Left forelimb (tissue), 1 donor: ENCODE measurements at places on chromosomes 13 and 19.

DNA sequence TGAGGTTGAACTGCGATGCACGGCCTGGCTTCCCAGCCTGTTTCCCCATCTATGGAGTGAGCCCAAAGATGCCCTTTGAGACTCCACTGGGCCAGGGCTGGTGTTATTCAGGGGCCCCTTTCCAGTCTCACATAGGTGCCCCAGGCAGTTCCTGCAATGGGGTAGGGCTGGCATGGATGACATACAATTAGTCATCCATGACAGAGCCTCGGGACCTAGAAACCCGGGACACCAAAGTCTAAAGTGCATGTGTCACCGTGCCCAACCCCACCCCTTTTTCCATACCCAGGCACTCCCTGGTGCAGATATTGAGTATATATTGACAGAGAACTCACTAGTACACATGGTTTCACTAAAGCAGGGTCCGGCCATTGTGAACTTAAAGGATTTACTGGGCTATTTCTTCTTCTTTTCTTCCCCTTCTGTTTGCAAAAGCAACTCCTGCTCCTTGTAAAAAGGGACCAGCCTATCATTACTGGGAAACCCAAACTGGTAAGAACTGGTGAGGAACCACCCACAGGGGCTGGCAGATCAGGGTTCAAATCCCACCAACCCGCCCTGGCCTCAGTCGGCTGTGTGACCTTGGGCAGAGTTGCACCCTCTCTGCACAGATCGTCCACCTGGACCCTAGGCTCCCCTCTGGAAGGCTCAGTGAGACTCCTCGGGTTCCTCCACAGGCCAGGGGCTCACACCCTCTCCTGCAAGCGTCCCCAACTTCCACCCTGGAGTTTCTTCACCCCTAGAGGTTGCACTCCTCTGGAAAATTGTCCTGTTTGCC is 2.7 kb downstream of the B3GNT3 start:
- no peak for DNase-seq

DNA sequence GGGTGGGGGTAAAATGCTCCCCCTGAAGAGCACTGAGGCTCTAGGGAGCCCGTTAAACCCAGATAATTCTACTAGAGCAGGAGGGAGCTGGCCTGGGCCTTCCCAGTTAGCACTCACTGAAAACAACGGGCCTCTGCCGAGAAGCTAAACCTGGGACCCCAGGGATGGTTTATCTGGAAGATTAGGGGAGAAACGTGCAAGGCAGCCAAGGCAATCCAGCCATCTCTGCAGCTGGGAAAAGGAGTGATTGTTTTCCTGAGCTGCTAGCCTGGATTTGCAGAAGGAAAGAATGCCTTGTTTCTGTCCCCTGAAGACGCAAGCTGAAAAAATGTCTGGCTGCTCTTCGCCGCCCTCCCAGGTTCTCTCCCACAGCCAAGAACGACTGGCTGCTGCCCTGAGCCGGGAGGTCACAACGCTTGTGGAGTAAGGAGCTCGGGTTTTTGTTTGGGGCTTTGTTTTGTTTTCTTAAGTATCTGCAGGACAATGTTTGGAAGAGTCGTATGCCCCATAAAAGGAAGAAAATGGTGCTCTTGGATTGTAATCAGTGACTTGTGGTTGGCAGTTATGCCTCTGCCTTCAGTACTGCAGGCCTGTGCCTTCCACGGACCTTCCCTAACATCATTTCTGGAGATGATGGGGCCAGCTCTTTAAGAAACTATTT is 31.5 kb downstream of the COL4A2 start:
- DNase-seq = peak; percentile 77

GRCh38 chr19:51485960-51486660 is 7.8 kb downstream of the CEACAM18 start:
- DNase-seq = no peak

- no peak for DNase-seq
Measured at GRCh38 chr13:113969973-113970611, 3.8 kb downstream of the C13orf46 start.

- no peak for DNase-seq
Measured at GRCh38 chr13:33125821-33126570, 109.8 kb downstream of the KL start.

DNA sequence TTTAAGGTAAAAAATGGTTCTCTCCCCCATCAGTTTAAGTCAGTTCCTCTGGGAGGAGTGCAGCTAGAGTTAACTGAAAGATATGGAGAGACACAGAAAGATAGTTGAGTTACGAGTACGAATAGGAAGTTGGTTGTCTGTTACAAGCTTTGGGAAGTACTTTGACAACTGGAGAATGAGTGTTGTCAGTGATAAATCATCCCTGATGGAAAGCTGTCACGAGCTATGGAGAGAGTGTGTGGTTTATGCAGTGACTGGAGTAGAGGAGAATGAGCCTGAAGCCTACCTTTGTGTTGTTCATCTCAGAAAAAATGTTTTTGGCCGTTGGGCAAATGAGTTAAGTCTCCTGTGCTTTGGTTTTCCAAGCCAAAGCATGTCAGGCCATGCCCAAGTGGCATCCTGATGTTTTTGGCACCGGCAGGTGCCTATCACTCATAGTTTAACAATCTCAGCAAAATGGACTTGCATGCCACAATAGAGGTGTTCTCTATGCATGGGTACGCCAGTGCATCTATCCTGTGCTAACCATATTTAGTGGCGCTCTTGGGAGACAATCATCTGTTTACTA is 350.2 kb downstream of the IRS2 start:
- DNase-seq = no peak

DNA sequence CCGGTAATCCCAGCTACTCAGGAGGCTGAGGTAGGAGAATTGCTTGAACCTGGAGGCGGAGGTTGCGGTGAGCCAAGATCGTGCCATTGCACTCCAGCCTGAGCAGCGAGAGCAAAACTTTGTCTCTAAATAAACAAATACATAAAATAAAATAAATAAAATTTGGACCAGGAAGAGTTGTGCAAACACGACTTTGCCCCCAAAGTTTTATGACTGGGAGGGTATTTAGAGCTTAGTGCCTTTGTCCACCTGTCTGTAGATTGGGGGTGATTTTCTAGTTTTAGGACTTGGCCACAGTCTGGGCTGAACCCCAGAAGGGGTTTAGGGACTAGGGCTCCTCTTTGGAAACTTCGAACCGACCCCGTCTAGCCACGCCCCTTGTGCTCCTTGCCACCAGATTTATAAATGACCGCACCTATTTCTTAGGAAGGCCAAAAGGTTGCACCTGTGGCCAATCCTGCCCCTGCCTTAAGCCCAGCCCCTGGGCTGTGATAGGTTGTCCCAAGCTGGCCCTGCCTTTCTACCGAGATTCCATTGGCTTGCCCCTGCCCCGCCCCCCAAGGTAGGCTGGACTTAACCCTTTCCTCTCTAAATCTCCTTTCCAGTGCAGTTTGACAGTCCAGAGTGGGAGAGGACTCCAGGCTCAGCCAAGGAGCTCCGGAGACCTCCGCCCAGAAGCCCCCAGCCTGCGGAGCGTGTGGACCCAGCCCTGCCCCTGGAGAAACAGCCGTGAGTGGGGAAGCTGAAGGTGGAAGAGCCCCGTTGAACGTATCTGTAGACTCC is 5.3 kb downstream of the SHD start:
- no peak for DNase-seq

- DNase-seq = peak; percentile 83
Measured at GRCh38 chr19:38003438-38004185, 96.6 kb downstream of the SIPA1L3 start.

- peak; percentile 73 for DNase-seq
Measured at GRCh38 chr13:28494778-28495537, at the start of gene FLT1. TSS of gene FLT1 (minus strand) at chr13:28495128. CDS start at chr13:28494843, 285 bp downstream.

DNA sequence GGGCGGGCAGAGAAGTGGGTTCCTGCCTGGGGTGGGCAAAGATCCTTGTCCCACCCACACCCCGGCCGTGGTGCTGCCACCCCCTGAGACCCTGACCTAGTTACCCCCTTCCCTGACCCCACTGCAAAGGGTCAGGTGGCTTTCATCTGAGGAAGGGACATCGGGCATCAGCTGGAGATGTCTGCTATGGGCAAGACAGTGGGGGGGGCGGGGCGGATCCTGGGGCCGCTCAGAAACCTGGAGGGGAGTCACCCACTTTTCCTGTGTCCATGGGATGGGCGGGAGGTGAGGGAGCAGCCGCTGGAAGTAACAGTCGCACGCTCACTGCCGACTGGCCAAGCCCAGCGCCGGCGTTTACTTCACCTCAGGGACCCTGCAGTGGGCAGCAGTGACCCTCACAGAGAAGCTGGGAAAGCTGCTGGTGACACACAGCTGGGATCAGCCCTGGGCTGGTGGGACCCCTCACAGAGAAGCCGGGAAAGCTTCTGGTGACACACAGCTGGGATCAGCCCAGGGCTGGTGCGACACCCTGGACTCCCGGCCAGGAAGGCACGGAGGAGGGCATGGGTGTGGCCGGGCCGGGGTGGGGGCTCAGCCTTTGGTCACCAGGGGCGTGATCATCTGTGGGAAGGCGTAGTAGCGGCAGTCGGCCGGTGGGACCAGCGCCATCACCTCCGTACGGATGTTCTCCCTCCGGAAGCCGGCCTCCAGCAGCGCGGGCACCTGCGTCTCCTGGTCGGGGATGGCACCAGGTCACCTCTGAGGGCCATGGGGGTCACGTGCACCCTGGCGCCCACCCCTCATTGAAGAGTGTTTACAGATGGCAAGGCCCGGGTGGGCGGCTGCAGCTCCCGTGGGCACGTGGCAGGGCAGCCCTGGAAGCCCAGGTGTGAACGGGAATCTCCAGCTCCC is 4.3 kb downstream of the GAMT start:
- DNase-seq = no peak

GRCh38 chr13:92677571-92677970 is 549.0 kb upstream of the GPC6 start:
- no peak for DNase-seq

GRCh38 chr19:56601375-56601774 is 6.3 kb downstream of the ZNF71 start:
- DNase-seq = no peak

DNA sequence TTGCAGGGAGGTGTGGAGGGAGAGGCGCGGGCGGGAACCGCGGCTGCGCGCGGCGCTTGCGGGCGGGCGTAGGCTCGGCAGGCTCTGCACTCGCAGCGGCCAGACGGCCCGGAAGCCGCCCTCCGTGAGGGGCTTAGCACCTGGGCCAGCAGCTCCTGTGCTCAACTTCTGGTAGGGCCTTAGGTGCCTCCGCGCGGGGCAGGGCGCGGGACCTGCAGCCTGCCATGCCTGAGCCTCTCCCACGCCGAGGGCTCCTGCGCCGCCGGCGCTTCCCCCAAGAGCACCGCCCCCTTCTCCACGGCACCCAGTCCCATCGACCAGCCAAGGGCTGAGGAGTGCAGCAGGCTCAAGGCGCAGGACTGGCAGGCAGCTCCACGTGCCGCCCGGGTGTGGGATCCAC is 940.8 kb upstream of the PCDH9 start:
- no peak for DNase-seq

DNA sequence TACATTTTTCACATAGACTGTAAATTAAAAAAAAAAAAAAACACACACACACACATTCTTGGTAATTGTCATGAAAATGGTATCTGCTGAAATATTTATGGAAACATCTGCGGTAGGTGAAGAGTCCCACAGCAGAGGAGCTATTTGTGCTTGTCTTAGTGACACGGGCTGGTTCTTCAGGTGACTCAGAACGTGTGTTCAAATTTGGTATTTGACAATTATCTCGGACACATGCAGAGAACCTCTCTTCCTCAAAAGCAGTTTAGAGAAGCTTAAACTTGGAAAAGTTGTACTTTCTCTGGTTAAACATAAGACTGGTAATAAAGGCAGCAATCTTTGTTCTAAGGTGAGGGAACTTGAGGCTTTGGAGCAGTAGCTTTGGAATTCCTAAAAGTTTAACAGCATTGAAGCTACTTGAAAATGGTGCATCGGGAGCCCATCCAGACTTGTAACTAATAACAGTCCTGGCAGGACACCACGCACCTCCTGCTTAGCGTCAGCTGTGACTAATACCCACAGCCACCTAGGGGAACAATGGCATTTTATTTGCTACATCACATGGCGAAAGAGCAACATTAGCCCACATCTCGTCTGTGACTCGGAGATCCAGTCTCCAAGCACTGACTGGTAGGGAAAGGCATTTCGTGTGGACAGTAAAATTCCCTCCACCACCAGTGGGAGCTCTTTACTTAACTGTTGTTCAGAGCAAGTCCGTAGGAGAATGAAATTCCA is 1505.1 kb upstream of the SLC10A2 start:
- DNase-seq = peak; percentile 71

- no peak for DNase-seq
Measured at GRCh38 chr13:81051873-81052272, 710.9 kb upstream of the SPRY2 start.

DNA sequence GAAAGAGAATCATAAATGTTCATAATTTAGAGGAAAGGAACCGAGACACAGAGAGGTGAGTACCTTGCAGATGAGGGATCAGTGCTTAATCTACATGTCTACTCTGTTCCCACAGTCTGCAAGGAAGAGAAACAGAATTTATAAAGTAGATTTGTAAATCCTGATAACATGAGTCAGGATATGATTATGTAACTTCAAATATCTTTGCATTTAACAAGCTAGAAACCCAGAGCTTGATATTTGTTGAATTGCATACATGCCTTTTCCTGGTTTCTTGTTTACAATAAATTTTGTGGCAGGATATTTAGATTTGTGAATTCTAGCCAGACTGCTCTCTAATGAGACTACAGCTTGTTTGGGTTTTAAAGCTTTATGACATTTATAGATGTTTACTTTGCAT is 219.2 kb downstream of the ENOX1 start:
- no peak for DNase-seq

GRCh38 chr13:102487330-102487729 is 85.5 kb upstream of the FGF14 start:
- DNase-seq = no peak

DNA sequence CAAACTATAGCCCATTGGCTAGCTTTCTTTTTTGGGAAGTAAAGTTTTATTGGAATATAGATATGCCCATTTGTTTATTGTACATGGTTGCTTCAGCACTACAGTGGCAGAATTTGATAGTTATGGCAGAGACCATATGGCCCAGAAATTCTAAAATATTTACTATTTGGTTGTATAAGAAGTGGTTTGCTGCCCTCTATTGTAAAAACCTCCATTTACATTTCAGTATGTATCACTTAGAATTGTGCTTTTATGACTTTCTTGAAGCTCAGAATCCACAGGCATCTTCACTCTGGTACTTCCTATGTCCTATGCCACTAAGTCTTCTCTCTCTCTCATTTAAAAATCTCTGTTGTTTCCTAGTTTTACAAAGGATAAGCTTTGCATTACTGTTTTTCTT is 37.7 kb downstream of the DLEU7 start:
- DNase-seq = no peak

GRCh38 chr19:3440082-3440481 is 40.2 kb downstream of the SMIM24 start:
- DNase-seq = no peak

DNA sequence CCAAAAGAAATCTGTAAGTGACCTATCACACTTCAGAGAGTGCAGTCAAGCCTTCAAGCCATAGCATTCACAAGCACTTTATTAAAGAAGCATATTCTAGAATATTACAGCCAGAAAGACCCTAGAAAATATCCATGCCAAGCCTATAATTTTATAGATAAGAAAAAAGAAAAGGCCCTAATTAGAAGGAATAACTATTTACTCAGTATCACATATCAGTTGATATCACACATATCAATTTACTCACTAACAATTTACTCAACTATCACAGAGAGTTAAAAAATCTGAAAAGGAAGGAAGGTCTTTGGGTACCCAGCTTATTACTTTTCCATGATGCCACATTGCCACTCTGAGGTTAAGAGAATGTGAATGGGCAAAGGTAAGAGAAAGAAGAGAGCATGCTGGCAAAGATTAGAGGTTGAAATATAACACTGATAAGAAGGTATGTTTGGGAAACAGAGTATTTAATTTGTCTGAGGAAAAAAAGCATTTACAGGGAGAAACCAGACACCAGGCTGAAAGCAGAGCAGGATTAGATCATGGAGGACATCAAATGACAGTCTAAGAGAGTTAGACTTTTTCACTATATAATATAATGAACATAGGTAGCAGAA is 186.2 kb downstream of the VWA8 start:
- no peak for DNase-seq

GRCh38 chr19:38656171-38656981 is 8.9 kb downstream of the ACTN4 start:
- DNase-seq = no peak
